ENCODE measurements at places on chromosomes 3 and 15.

DNA sequence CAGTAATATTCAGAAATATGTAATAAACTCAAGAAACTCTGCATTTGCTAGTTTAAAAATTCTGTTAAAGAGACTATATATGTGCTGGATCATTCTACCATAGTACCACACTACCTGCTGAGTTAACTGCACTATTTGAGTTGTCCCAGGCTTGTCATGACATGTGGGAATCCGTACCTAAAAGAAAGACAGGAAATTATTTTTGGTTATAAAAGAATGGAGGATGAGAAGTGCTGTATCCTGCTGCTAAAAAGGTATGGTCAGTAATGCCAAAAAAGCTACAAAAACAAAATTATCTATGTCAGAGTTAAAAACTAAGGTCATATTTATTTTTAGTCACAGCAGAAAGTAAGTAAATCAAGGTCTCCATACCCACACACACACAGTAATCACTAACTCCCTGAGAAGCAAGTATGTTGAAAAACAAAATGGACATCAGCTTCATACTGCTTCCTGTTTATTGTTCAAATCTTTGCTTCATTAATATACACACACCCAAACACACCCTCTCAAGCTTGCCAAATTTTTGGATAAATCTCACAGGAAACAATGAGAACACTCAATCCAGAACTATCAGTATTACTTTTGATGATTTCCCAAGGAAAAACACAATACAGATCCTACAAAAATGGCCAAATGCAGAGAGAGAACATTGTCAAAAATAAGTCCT lies 33.7 kb downstream of the DENND6A start:
- DNase-seq: no peak

GRCh38 chr15:78536134-78536533 lies 4.1 kb upstream of the PSMA4 start:
- no peak for DNase-seq

DNA sequence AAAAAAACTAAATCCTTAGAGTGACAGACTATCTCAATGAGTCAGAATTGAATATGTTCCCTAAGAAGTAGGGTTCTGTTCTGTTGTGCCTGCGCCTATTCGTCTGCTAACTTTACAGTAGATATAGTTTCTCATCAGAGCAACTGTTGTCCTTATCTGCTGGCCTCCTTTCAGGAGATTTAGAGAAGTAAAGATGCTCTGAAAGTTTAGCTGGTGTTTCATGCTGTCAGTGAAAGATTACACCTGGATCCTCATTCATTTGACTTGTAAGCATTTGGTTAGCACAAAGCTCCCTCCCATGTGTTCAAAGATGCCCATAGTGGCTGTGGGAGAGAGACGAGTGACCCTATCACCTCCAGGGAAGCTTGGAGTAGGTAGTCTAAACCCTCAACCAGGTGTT lies 35.0 kb downstream of the SUCNR1 start:
- DNase-seq: no peak

- no peak for DNase-seq
Observed at GRCh38 chr3:62329971-62330370, 43.4 kb downstream of the FEZF2 start.

- no peak for DNase-seq
Observed at GRCh38 chr3:58434990-58435389, 1.4 kb upstream of the PDHB start.

DNA sequence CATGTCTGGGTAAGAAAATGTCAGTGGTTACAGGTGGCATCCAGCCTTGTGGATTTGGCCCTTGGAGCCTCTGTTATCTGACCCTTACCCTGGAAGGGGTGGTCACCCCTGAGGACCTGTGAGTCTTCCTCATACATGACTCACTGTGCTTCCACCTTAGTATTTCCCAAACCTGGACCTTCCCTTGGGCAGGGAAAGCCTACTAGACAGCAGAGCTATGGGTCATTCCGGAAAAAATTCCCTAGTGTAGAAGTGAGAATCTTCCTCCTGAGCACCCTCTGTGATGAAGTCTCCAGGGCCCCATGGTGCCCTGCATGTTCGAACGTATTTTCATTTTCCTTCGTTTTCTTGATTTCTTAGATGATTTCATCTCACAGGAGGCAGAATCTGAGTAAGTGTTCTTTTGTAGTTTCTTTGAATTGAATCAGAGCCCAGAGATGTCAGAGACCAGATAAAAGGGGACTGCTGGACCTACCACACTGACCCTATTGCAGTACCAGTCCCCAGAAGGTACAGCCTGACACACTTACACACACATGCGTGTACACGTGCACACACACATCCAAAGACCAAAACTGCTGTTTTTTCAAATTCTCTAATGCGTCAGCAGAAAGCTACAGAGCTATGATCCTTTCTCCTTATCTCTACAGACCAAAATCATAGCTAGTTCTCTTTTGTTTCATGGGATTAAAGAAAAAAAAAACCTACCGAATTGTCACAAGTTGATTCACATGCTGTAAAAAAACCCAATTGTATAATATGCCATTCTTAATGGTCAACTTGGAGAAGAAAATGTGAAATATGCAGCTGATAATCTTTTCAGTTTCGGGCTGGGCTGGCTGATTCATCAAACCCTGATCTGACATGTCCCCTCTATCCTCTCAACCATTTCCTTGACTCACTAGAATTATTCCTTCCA lies 50.5 kb upstream of the ARHGEF3 start:
- no peak for DNase-seq

DNA sequence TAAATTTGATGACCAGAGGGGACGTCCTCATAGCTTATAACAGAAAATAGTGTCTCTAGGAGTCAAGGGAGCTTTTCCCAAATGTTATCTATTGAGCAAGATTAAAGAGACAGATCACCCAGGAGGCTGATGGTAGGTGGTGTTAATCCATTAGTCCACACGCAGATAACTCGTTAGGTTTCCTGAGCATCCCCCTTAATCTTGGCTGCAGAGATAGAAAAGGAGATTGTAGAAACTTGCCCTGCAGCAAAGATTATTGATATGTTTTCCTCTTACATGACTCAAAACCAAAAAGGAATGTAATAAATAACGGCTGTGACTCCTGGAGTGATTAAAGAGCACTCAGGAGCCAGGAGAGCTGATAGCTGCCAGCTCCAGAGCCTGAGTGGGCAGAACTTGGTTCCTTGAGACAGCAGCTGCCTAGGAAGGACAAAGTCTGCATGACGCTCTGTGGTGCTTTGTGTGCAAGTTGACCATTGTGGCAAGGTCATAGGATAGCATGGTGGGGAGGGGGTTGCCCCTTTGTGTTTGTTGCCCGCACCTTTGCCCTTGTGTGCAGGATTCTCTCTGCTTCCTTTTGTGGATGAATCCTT lies 234.8 kb downstream of the PTPRG start:
- no peak for DNase-seq

GRCh38 chr3:36433511-36433910 lies 53.2 kb downstream of the STAC start:
- no peak for DNase-seq

DNA sequence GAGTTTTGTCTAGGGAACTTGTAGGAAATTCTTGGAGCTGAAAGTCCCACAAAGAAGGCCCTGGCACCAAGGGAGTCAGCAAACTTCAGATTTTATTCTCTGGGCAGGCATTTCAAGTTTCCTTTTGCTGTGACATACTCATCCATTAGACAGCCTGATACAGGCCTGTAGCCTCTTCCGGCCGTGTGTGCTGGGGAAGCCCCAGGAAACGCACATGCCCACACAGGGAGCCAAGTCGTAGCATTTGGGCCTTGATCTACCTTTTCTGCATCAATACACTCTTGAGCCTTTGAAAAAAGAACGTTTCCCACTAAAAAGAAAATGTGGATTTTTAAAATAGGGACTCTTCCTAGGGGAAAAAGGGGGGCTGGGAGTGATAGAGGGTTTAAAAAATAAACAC lies 15.0 kb downstream of the TIGIT start:
- no peak for DNase-seq

GRCh38 chr3:193903966-193904365 lies 232.0 kb upstream of the HES1 start:
- no peak for DNase-seq

GRCh38 chr3:193830791-193831191 lies 237.8 kb downstream of the OPA1 start:
- DNase-seq: no peak

GRCh38 chr3:161510510-161511260 lies 14.1 kb downstream of the OTOL1 start:
- DNase-seq: no peak

- DNase-seq: no peak
Observed at GRCh38 chr15:58538225-58538727, 106.5 kb downstream of the LIPC start.

DNA sequence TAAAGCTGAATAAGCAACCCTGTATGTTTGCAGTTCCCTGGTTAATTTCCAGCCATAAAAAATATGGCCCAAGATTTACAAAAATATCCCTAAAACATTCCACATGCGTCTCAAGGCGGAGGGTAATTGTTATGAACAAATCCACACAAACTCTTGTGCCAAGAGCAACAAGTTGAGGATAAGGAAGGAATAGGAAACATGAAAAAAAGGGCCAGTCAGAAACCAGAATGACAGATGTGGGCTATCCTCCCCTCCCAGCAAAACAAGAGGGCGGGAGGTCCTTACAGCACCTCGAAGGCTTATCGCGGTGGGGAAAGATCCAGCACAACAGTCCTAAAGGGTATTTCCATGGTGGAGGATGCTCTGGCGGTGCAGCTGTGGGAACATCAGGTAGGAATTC lies 155.6 kb upstream of the HES1 start:
- no peak for DNase-seq

- no peak for DNase-seq
Observed at GRCh38 chr3:54535619-54536018, 392.2 kb downstream of the LRTM1 start.

DNA sequence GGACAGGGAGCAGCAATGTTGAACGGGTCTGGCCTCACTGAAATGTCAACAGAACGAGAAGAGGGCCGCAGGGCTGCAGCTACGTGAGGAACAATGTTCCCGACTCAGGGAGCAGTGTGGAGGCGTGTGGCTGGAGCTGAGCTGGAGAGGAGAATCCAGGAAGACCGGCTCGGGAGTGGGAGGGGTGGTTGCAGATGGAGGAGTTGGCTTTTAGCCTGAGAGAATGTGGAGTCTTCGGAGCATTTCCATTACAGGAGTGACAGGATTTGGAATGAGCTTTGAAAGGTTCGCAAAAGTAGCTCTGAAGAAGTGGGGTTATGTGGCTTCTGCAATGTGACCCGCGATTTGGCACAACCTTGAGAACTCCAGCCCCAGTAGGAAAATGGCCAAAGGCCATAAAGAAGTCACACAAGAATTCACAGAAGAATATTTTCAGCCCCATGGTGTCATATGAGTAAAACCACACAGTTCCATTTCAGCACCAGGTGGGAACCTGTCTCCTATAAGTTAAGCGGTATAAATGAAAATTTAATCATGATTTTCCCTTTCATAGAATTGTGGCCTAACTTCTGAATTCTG lies 78.8 kb upstream of the NSMCE3 start:
- no peak for DNase-seq

- DNase-seq: no peak
Observed at GRCh38 chr15:89349206-89349558, 14.6 kb upstream of the POLG start.

- no peak for DNase-seq
Observed at GRCh38 chr3:197504641-197505121, 51.1 kb downstream of the BDH1 start.

DNA sequence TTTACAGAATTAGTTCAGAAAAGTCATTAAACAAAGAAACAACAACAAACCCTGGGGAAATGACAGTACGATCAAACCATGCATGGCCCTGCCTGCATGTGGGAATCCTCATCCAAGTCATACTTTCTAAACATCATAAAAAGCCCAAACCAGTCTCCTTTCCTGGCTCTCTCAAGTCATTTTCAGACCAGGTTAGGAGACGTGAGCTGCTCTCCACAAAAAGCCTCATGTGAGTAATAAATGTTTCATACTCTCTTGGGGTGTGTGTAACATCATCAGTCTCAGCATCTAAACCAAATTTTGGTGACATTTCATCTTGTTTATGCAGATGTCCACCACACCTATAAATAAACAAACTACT lies 18.9 kb downstream of the GREM1 start:
- DNase-seq: no peak

DNA sequence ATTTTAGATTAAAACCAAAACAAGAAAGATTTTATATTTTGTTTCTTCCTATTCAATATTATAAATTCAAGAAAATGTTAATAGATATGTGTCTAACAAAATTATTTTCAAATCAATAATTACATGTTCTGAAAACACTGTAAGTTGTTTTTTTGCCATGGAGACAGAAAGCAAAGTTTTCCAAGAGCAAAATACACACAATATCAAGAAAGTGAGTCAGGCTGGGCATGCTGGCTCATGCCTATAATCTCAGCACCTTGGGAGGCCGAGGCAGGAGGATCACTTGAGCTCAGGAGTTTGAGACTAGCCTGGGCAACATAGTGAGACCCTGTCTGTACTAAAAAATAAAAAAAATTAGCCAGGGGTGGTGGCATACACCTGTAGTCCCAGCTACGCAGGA lies 71.7 kb downstream of the TTC23 start:
- DNase-seq: no peak

GRCh38 chr3:128073807-128074206 lies 21.6 kb downstream of the SEC61A1 start:
- no peak for DNase-seq

DNA sequence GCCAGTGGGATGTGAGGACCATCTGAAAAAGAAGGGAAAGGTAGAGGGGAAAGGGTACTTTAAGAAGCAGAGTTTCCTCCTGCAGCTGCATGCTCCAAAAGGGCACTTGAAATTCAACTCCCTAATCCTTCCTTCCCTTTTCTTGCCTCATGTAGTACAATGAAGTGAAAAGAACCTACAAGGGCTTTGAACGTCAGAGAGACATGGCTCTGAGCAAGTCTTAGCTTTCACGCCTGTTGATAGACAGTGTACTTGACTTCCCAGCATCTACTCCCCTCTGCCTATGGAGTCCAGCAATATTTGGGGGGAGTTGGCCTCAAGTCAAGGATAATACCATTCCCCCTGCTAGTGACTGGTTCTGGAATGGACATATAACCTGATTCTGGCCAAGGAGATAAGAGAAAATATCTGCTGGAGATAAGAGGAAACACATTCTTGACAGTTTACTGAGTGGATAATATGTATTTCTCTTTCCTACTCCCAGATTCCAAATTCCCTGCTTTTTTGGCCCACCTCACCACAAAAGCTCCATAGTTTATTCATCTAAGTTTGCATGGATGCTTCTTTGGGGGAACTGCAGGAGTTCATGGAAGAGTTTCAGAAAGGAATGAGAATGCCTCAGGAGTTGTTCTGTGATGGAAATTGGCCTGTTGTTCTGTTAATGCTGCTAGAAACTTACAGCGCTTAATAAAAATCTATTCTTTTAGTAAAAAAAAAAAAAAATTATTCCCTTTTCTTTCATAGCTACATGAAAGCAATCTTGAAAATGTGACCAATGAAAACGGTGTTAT lies 193.0 kb upstream of the TPM1 start:
- DNase-seq: no peak

GRCh38 chr15:88752501-88752900 lies 50.7 kb upstream of the ACAN start:
- no peak for DNase-seq

Data from stimulated activated CD8-positive, alpha-beta memory T cell treated with anti-CD3 and anti-CD28 coated beads, Interleukin-15, amount 100 ng/mL, for 1 hour (primary cell).